Activated CD4-positive, alpha-beta T cell treated with anti-CD3 and anti-CD28 coated beads for 4 hours (primary cell): ENCODE measurements at places on chromosomes 5 and 9.

- DNase-seq = no peak
Measured at GRCh38 chr5:122236270-122237040, 75.6 kb upstream of the SNCAIP start.

- no peak for DNase-seq
Measured at GRCh38 chr9:79689576-79689975, 117.8 kb downstream of the TLE4 start.

DNA sequence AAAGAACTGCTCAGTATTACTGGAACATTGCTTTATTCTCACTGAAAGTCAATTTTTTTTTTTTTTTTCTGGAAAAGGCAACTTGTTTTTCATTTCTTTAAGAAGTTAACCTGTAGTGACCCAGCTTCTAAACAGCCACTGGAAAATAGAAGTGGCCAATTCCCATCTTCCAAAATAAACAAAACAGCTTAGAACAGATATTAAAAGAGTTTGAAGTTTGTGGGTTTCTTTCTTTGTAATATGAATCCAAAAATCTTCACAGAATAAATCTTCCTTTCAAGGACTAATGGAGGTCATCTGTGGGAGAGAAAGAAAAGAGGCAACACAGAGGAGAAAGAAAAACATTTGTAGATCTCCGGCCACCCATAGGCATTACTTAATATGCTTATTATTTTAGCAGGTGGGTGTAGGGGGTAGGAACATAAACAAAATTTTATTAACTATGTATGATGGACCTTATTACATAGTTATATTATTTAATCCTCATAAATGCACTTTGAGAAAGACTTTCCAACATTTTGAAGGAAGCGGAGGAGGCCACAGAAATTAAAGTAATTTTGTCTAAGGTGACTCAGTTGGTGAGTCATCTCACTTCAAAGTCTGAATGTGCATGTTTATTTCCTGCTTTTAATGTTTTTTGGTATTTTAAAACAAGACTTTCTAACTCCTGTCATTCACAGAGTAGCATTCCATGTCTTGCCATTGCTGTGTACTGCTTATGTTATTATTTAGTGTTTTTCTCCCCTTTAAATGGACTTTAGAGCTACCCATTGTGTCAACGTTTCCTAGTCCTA, 1791.8 kb upstream of the WWC1 start:
- DNase-seq = no peak

DNA sequence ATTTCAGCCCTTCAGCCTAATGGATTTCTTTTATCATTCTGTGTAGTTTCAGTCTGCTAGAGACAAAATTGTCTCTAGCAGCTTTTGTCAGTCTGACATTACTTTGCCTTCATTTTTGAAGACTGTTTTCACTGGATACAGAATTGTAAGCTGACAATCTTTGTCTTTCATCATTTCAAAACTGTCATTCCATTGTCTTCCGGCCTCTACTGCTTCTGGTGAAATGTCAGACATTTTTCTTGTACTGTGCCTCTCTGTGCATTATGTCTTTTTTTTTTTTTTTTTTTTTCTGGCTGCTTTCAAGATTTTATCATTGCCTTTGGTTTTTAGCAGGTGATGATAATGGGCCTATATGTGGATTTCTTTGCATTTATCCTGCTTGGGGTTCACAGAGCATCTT, 51.3 kb upstream of the ZNF169 start:
- DNase-seq = no peak

DNA sequence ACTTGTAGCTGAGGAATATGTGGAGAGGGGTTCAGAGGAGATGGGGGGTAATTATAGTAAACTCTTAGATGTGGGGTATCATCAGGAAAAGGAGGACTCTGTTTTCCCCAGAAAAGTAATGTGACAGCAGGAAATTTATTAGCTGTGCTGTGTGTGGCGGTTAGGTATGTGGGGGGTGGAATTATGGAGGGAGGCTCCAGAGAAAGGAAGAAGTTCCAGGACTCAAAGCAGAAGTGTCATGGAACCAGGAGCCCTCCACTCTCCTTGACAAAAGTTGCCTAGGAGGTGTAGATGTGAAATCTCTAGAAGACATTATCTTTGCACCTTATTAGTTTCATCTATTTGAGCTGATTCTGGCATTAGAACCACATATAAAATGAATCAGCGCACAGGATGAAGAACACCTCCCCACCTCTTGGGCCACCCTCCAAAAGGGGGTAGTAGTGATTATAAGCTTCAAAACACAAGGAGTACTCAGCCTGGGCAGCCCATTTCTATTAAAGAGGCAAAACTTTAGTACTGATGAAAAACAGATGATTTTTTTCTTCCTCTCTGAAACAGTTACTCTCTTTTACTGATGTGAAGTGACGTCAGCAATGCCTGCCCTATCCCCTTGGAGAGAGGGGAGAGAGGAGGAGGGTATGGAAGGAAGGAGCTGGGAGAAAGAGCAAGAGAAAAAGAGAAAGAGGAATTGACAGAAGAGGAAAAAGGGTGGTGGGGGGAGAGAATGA, 18.2 kb downstream of the NR2F1 start:
- DNase-seq = no peak
